HTR-8/SVneo (cell line): ENCODE measurements at places on chromosomes 5 and 9.

DNA sequence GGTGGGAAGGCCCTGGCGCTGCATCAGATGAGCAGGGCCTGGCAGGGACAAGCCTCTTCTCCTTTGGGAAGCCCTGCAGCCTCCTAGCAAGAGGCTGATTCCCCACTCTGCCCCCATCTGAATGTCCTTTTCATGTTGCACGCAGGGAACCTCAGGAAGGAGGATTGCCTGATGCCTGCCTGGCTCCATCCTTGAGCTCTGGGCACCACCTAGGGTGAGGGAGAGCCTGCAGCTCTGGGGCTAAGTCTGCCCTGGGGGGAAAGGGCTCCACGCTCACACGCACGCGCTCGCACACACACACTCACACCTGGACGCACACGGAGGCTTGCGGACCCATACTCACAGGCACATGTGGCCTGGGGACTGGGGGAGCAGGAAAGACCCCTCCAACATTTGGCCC lies 86.6 kb downstream of the LMX1B start:
- DNase-seq = no peak

DNA sequence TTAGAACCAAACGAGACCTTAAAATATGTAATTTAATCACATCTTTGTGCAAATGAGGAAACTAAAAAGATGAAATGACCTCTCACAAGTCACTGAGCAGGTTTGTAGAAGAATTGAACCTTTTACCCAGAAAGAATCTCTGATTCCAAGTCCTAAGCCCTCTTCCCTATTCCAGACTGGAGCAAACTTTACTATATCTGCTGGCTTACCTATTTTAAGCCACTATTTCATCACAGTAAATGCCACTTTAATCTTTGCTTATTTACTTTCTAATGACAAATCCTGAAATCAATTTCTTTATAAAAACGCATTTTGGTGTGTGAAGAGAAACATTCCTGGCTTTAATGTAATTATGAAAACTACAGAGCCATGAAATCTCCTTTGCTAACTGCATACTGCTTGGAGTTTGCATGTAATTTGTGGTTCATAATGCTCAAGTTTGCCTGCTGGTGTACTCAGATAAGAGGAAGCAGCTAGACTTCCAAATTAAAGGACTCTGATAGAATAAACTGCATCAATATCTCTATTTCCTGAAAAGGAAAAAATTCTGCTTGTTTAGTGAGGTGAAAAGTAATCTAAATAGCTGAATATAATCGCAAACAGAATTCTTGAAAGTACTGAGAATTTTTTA lies 121.2 kb downstream of the RAB3C start:
- no peak for DNase-seq

DNA sequence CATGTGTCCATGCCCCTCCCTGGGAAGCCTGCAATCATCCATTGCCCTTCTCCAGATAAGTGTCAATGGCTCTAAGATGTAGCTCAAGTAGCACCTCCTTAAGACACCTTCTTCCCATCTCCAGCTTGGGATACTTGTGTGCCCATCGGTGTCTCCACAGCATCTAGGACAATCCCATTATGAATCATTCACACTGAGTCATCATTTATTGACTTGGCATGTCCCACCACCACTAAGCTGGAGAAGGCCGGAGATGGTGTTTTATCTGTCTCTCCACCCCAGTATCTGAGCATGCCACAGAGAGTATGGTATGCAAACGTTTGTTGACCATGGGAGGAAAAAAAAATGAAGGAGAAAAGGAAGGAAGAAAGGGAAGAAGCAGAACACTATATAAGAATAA lies 342.2 kb downstream of the TRIM32 start:
- DNase-seq = no peak

- no peak for DNase-seq
These were observed 155.2 kb downstream of the ADAMTSL1 start for GRCh38 chr9:18629136-18629535.

- no peak for DNase-seq
These were observed 3.4 kb upstream of the CACFD1 start for GRCh38 chr9:133456409-133456808.

GRCh38 chr5:17620627-17621026 lies 10.4 kb downstream of the TAF11L12 start:
- DNase-seq = no peak

DNA sequence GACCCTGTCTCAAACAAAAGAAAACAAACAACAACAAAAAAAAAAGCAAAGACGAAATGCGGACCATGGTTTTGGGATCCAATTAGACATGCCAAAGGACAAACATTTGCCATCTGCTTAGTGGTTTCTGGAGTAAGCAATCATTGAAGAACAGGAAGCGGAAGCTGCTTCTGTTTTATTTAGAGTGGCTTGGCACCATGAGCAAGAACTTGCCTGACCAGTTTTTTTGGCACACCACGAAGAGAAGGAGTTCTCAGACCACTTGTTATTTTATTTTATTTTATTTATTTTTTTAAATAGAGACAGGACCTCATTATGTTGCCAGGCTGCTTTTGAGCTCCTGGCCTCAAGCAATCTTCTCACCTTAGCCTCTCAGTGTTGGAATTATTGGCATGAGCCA lies 17.0 kb downstream of the BTF3 start:
- DNase-seq = no peak

DNA sequence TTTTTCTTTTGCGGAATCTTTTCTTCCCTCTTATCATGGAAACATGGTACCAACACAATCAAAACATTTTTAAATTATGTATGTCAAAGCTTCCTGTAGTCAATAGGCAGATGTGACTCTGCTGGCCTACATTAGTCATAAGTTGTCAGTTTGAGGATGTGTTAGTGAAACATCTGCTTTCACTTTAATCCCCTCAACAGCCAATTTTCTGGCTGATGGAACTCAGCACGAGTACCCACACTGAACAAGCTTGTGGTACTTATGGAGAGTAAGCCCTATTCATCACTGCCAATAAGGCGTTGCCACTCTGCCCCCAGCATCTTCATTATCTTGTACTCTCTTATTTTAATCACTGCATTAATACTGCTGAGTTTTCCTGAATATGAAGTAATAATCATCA lies 1034.4 kb downstream of the CDH9 start:
- DNase-seq = no peak

DNA sequence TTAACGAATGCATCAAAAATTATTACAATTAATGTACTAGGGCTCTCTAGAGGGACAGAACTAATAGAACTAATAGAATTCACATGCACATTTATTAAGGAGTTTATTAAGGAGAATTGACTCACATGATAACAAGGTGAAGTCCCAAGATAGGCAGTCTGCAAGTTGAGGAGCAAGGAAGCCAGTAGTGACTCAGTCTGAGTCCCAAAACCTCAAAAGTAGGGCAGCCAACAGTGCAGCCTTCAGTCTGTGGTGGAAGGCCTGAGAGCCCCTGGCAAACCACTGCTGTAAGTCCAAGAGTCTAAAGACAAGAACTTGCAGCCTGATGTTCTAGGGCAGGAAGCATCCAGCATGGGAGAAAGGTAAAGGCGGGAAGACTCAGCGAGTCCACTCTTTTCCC lies 633.8 kb downstream of the SEMA5A start:
- no peak for DNase-seq

DNA sequence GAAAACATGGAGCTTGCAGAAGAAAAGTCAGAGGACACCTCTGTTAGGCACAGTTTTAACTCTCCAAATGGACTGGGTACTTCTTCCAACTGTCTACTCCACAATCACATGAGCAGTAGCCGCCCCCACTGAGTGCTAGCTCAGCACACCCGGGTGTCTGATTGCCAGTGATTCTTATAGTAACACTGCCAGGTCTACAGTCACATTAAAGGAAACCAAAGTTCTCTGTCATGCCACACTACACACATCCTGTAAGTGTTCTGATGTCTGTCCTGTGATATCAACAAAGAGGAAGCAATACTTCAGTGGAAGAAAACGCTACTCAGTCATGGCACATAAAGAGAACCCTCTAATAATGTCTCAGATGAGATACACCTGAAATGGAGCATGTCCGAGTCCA lies at the start of gene HAVCR2:
HAVCR2 (minus strand) TSS at position 69 of the 400 bp plus-strand sequence; CDS start at position 8, 61 bp downstream.
- DNase-seq = no peak

DNA sequence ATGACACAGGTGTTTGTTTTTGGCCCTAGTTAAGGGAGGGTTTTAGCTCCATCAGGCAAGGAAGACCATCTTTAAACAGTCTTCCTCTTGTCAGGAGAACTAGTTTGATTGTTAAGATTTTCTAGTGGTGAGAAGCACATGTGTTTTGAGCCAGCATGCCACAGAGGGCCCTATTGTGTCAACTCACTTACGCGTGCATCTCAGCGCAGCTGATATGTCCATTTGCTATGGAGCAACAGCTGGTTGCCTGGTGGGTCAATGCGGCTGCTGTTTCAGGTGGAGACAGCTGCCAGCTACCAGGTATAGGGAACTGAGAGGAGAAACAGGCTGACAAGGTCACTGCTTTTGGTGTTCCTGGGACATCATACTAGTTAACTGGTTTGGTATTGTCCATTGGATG lies 100.5 kb upstream of the PRRC1 start:
- no peak for DNase-seq

DNA sequence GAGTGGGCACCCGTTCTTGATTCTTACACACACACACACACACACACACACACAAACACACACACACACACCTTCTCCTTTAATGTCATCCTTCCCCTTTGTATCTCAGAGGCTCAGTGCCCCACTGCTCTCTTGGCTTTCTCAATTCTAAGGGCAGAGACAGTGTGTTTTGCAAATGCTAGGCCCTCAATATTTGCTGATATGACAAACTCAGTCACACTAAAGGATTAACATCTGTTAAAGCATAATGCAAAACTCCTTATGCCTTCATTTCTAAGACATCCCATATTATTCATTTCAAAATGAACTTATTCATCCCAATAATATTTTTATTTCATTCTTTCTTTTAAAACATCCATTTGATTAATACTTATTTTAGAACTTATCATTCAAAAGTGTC lies 8.9 kb upstream of the NRG2 start:
- no peak for DNase-seq

GRCh38 chr5:122137702-122138101 lies 8.4 kb downstream of the ZNF474 start:
- DNase-seq = no peak

GRCh38 chr5:58143181-58143580 lies 316.7 kb downstream of the PLK2 start:
- no peak for DNase-seq

- no peak for DNase-seq
These were observed 478.5 kb downstream of the RASEF start for GRCh38 chr9:82584349-82584863.

- no peak for DNase-seq
These were observed 70.4 kb downstream of the CRB2 start for GRCh38 chr9:123426406-123426805.

DNA sequence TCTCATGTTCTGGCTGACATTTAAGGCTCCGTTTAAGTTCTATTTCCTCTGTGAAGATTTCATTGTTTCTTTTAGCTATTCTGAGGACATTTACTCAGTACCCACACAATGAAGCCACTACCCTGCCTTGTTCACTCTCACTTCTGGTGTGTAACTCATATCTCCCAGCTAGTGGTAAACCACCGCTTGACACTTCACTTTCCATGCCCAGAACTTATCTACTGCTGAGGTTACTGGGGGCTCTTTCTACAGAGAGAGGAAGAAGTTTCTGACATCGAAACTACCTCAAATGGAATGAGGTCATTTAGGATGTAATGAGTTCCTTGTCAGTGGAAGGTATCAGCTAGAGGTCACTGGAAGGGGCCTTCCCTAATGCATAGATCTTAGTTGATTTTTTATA lies 501.5 kb downstream of the DMAC1 start:
- no peak for DNase-seq

DNA sequence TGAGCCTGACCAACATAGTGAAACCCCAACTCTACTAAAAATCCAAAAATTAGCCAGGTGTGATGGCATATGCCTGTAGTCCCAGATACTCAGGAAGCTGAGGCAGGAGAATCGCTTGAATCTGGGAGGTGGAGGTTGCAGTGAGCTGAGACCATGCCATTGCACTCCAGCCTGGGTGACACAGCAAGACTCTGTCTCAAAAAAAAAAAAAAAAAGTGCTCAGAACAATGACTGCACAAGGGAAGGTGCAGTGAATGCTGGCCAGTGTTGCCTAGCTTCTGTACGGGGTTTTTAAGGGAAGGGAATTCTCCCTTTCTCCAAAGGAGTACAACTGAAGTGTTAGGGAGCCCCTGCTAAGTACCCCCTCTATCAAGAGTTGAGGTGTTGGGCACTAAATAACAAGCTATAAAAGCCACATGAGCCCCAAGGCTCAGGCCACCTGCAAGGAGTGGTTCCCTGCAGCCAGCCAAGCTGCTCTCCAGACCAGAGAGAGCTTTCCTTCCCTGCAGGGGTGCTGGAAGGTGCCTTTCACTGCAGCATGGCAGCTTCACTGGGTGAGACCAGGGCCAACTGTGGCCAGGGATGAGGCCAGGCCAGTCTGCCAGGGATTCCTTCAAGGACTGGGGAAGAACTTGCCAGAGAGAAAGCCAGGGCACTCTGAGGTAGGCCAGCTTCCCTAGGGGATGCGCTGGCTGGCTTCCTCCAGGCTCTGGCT lies 14.8 kb downstream of the GADD45G start:
- DNase-seq = no peak

DNA sequence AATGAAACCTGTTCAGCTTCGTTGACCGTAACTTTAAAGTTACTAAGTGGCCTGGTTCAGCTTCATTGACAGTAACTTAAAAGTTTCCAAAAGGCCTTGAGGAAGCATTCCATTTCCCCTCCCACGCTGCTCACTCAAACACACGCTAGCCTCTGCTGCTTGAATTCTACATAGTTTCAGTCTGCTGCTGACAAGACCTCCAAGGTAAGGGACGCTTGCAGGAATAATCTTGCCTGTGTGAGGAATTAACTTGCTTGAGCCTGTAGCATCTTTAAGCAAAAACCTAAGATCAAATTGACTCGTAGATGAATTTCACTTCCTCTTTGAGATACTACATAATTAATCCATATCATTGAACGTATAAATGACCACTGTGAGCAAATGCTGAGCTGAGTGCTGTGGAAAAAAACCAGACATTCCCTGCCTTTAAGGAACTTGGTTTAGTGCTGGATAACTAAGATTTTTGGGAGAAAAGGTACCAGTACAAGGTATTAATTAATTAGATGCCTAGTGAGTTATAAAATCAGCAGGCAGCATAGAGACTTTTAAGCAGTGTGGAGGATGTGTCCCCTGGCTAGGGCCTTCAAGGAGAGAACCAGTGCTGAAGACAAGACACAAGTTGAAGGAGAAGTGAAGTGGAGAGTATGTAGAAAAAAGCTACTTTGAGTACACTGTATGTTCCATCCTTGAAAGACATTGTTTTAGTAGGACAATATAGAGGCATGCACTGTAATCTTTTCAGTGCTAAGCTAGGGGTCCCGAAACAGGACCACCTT lies 39.2 kb downstream of the GRAMD2B start:
- DNase-seq = no peak
